ENCODE measurements at places on chromosomes 11 and 22. TPM values are rescaled to one million over a fixed set of nuclear protein-coding genes. Genes with fewer than 3 reads are reported as not detected.

Gene HEPHL1
- not detected for polyA plus RNA-seq

Gene ZFP91
- polyA plus RNA-seq, result 37.9 TPM

Gene C11orf16
- not detected for polyA plus RNA-seq

Gene TRIM34
- polyA plus RNA-seq, result 6.1 TPM

Gene OR8H3
- not detected for polyA plus RNA-seq

Gene APLNR
- 3.4 TPM for polyA plus RNA-seq

Gene GAL3ST1
- 2.7 TPM for polyA plus RNA-seq

Gene OSBP2
- polyA plus RNA-seq, result 1.5 TPM

Gene MOV10L1
- polyA plus RNA-seq, result 0.33 TPM

Gene PEX26
- polyA plus RNA-seq, result 17.5 TPM

Gene FREY1
- 0.37 TPM for polyA plus RNA-seq

Gene NXPE4
- not detected for polyA plus RNA-seq

Gene ST14
- polyA plus RNA-seq, result 13.4 TPM

Gene SGSM1
- 2.0 TPM for polyA plus RNA-seq

All from urinary bladder (tissue), 4 donors.